ENCODE measurements at places on chromosomes 12 and 14.

DNA sequence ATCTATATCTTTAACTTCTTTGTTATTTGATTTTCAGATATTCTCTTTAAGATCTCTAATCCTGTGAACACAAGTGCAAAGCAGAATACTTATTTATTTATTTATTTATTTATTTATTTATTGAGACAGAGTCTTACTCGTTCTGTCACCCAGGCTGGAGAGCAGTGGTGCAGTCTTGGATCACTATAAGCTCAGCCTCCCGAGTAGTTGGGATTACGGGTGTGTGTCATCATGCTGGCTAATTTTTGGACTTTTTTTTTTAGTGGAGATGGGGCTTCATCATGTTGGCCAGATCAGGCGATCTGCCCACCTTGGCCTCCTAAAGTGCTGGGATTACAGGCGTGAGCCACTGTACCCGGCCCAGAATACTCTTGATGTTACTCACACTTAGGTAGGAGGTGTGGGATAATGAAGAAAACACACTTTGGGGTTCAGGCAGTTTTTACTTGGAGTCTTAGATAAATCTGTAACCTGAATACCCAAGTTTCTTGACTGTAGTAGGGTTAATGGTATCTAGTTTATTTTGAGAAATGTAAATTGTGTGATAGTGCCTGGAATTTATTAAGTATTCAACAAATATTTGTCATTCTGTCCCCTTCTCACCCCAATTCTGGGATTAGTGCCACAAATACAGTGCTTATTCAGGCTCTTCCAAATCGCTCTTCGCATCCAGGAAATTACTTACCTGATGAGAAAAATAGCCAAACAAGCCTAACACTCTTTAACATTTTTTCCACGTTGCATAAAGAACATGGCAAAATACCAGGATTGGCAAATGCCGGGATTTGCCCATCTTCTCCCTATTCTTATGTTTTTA lies 33.0 kb downstream of the METAP2 start:
- DNase-seq, result no peak

GRCh38 chr12:62438098-62438692 lies 28.4 kb upstream of the MON2 start:
- peak; percentile 47 for DNase-seq

GRCh38 chr14:105476097-105476830 lies 1.6 kb downstream of the CRIP2 start:
- no peak for DNase-seq

DNA sequence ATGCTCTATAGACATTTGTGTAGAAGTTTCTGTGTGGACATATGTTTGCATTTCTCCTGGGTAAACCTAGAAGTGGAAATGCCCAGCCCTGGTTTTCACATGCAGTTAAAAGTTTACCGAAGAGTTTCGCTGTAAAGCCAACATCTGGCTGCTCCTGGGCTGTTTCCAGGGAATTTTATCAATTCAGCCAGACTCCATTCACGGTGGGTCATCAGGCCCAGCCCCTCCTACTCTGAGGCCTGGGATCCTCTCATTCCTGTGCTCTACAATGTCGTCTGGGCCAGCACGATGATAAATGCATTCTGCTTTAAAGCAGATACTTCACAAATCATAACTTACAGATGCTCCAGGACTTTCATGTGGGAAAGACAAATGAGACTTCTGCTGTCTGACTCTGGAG lies 7.1 kb downstream of the NUAK1 start:
- no peak for DNase-seq

- no peak for DNase-seq
These were observed 13.3 kb downstream of the SLCO1B1 start for GRCh38 chr12:21144309-21144708.

DNA sequence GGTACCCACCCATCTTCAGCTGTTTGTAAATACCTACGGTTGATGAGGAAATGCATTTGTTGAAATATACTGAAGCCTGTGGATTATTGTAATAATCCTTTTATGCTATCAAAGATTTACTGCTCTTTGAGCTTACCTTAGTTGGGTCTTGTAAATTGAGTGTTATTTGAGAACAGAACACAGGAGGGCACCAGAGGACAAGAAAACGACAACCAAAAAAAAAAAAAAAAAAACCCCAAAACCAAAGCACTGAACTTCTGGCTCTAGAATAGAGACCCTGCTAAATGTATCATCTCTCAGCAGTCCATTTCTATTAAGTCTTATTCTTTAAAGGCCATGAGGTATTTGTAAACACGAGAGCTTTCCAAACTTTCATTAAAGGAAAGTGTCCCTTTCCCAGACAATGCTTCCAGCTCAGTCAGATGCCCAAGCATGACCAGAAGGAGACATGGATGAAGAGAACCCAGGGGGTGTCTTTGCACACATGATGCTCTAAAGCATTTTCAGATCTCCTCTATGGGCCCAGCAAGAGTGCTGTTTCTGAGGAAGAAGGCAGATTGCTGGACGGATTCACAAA lies 763.9 kb downstream of the NRXN3 start:
- peak; percentile 59 for DNase-seq

GRCh38 chr12:131210506-131211339 lies 257.0 kb downstream of the ADGRD1 start:
- no peak for DNase-seq

GRCh38 chr14:81169267-81169666 lies 51.5 kb downstream of the GTF2A1 start:
- DNase-seq, result no peak

DNA sequence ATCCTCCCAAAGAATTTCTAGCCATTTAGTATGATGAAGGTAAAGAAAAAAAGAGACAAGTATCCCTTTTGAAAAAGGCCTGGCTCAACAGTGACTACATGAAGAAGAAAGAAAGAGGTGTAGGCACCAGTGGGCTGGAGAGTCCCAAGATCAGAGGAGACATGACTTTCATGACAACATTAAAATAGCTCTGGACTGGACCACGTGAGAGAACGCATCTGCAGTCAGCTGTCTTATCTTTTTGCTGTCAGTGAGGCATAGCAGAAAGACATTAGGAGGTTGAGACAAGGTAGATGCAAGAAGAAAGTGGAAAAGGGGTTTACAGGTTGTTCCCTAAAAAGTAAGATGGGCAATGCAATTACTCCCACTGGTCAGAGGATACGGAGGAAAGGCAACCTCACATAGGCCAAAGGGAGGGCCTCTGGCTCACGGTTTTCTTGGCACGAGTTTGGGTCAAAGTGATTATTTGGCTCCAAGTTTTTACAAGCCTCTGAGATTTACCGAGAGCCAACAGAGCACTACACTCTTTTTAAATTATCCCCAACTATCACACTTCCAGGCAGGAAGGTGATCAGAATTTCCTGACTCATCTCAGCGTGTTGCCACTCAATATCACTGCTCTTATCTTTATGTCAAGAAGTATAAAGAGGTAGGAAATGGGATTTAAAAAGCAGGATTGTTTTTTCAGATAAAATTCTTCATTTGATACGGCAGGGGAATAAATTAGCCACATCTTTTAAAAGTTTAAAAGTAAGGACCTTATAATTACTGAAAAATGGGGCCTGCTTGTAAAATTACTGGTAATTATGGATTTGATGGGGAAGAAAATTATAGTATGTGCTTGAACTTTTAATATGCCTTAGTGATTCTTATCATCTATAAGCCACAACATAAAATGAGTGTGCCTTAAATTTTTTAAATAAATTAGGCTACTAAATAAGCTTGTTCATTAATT lies 29.2 kb downstream of the TMTC1 start:
- DNase-seq, result no peak

- DNase-seq, result peak; percentile 54
These were observed 96.8 kb downstream of the SRGAP1 start for GRCh38 chr12:63941166-63941800.

DNA sequence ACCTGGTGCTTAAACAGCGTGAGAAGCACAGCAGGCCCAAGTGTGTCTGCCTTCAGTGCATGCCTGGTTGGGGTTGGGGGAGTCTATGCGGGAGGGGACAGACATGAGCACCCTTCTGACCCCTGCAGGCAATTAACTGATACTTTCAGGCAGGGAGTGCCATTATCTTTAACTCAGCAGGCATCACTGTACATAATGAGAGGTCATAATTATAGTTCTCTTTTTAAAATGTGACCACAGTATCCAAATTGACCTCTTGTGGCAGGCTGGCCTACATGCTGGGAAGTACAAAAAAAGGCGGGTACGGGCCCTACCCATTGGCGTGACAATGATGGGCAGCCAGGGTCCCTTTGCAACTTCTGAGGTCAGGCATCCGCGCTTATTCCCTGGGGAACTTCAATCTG lies 209.1 kb downstream of the FOXN3 start:
- no peak for DNase-seq

- no peak for DNase-seq
These were observed 24.9 kb downstream of the FOXN3 start for GRCh38 chr14:89392181-89392580.

DNA sequence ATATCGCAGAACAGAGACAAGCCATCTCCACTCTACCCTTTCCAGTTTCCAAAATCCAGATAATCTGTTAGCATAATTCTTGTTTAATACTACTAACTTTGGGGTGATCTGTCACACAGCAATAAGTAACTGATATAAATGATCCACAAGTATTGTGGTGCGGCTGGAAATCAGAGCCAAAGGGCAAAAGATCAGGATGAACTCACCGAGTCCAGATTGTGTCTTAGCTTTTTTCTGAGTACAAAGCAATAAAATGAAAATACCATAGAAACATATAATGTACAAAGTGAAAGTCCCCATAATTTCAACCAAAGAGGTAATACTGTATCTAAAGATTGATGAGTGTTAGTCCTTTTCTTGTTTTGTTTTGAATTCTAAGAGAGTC lies 17.4 kb downstream of the HECTD1 start:
- no peak for DNase-seq

GRCh38 chr12:79206871-79207270 lies 342.3 kb downstream of the SYT1 start:
- no peak for DNase-seq

DNA sequence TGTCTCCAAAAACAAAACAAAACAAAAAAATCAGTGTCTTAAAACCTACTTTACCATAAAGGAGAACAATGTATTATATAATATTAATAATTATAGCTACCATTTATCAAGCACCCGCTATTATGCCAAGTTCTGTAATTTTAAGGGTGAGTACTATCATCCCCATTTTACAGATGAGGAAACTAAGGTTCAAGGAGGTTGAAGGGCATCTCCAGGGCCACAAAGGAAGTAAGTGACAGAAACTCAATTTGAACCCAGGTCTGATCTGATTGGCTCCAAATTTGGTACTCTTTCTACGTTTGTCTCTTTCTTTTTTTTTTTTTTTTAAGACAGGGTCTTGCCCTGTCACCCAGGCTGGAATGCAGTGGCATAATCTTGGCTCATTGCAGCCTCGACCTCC lies 115.4 kb downstream of the BCAT1 start:
- DNase-seq, result no peak

DNA sequence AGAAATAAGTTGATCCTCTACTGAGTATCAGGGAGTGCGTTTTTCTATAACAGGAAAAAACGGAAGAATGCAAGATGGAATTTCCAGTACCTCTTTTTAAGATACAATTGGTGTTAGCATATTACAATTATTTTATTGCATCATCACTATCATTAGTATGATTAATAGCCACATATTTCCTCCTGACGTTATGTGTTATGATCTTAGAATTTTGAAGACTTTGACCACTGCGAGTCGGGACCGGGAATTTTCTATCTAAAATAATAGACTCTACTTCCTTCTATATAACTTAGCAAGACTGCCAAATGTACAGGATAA lies 679 bp upstream of the SAV1 start:
- no peak for DNase-seq

GRCh38 chr14:88323523-88324199 lies 592 bp upstream of the KCNK10 start:
- peak; percentile 62 for DNase-seq

GRCh38 chr12:124837958-124838803 lies 25.5 kb downstream of the SCARB1 start:
- DNase-seq, result peak; percentile 58

DNA sequence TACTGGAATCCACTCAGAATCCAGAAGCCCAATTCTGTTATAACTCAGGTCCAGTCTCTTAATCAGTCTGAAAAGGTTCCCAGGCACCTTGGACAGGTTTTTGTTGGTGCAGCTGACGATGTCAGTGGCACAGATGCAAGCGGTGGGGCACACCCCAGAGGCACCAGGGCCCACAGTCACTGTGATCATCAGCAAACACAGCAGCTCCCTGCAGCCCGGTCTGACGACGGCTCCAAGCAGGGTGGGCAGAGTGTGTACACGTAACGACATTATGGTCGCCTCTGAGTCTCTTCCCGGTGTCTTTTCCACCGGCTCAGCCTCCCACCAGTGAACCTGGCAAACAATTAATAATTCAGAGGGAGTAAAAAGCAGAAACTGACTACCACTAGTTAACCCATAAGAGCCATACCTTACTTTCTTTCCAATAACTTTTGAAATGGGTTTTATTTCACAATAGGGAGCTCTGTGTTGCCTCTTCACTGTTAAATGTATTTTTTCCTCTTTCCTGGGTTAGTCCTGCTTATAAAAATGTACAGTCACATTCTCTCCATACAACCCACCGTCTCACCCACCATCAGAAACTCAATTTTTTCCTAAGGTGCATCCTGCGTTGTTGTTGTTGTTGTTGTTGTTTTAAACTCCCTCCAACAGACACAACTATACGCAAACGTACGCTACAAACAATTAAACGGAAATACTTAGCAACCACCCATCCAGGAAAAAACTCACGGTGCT lies 521 bp upstream of the PCED1B start:
- no peak for DNase-seq

- no peak for DNase-seq
These were observed 946 bp downstream of the DDX24 start for GRCh38 chr14:94079891-94080620.

DNA sequence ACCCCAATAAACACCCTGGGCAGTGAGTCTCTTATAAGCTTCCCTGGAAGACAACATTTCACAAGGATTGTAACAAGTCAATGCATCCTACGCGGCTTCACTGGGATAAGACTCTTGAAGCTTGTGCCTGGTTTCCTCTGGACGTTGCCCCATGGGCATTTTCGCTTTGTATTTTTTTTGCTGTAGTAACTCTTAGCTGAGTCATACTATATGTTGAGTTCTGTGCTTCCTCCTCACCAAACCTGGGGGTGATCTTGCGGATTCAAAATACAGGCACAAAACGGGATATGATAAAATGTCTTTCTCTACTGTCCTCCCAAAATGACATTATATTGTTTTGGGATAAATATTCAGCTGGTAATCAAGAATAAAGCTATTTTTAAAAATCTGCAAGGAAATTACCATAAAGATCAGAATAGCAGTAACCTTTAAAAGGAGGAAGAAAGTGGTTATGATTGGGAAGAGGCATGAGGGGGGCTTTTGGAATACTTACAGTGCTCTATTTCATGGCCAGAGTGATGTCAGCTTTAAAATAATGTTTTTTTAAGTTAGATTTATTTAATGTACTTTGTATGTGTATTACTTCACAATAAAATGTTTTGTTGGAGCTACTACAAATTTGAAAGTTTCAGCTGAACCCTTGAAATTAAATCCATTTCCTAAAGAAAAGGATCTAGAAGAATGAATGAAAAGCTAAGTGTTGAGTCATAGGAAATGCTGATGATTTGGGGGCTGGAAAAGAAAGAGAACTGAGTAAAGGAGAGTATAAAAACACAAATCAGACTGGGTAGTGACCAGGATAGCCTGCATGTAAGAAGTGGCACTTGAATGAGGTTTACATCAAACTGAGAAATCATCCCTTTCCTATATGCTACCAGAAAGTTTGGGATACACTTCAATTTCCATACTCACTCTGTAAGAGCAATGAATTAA lies 14.7 kb downstream of the BTBD7 start:
- no peak for DNase-seq

Measured in NCI-H1694 treated with DMSO at 0.1 percent for 48 hours (cell line).